Left lobe of liver (tissue), 2 donors: ENCODE measurements at places on chromosomes 1 and 21. TPM values are rescaled to one million over a fixed set of nuclear protein-coding genes. Genes with fewer than 3 reads are reported as not detected.

DNA sequence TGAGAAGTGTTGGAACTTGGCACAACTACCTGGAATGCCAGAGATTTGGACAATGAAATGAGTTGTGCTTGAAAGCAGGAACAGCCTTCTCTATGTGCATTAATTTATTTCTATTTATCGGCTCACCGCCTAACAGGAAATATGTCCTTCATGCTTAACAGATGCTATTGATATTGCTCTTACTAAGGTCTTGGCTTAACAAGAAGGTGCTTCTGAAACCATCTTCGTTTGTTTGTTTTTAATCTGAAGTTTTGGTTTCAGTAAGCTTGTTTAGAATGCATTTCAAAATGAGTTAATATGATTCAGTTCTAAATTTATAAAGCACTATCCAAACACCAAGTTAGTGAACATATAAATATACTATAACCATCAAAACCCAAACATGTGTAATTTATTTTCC lies 898.3 kb upstream of the B3GALT2 start:
- no peak for DNase-seq

- no peak for DNase-seq
Observed at GRCh38 chr1:28236656-28237322, 865 bp downstream of the ATP5IF1 start.

DNA sequence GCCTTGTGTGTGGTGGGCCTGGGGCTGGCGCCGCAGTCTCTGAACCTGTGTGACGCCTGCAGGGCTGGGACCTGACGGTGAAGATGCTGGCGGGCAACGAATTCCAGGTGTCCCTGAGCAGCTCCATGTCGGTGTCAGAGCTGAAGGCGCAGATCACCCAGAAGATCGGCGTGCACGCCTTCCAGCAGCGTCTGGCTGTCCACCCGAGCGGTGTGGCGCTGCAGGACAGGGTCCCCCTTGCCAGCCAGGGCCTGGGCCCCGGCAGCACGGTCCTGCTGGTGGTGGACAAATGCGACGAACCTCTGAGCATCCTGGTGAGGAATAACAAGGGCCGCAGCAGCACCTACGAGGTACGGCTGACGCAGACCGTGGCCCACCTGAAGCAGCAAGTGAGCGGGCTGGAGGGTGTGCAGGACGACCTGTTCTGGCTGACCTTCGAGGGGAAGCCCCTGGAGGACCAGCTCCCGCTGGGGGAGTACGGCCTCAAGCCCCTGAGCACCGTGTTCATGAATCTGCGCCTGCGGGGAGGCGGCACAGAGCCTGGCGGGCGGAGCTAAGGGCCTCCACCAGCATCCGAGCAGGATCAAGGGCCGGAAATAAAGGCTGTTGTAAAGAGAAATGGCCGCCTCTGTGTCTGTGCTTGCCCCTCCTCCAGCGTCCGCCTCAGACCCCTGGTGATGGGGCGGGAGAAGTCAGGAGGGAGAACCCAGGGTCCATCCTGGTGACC lies 788 bp downstream of the ISG15 start:
- no peak for DNase-seq

GRCh38 chr1:244197851-244198375 lies 146.8 kb downstream of the ZBTB18 start:
- DNase-seq = no peak

Gene NUP210L
- 0.10 TPM for total RNA-seq

- DNase-seq = no peak
Observed at GRCh38 chr1:94675373-94675772, 133.8 kb upstream of the F3 start.

GRCh38 chr1:205672970-205673369 lies 7.3 kb downstream of the SLC45A3 start:
- DNase-seq = peak; percentile 83

GRCh38 chr1:78607334-78607927 lies 12.8 kb upstream of the IFI44L start:
- no peak for DNase-seq

DNA sequence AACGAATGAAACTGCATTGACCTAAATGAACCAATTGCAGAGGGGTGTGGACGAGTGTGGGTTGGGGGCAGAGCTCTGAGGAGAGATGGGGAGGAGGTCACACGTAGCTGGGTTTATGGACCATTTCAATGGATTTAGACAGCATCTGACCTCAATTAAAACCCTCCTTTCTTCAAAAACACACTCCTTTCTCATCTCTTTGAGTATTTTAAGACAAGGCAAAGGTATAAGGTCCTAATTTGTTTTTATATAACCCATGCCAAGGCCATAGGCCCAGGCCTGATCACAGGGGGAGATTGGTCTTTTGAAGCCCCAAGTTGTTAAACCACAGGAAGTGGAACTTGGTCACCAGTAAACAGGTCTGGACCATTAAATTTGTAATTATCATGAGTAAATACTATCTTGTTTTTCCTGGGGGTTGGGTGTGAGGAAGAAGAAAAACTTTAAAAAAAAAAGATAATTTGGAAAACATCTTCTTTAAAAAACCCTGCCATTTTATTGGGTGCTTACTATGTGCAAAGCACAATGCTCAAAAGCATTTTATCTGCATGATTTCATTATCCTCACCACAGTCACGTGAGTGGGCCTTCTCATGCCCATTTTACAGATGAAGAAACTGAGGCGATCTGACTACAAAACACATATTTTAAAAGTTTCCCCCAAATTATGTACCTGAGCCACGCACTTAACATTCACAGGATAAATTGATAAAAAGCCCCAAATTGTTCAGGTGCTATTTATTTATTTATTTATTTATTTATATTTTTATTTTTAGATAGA lies 8.9 kb upstream of the INAVA start:
- no peak for DNase-seq

GRCh38 chr1:244205171-244205570 lies 154.1 kb downstream of the ZBTB18 start:
- DNase-seq = no peak
